H9 (cell line): ENCODE measurements at places on chromosomes 1 and 21.
A peak's percentile ranks its signal among the peaks of the same experiment; 100 is the strongest.

DNA sequence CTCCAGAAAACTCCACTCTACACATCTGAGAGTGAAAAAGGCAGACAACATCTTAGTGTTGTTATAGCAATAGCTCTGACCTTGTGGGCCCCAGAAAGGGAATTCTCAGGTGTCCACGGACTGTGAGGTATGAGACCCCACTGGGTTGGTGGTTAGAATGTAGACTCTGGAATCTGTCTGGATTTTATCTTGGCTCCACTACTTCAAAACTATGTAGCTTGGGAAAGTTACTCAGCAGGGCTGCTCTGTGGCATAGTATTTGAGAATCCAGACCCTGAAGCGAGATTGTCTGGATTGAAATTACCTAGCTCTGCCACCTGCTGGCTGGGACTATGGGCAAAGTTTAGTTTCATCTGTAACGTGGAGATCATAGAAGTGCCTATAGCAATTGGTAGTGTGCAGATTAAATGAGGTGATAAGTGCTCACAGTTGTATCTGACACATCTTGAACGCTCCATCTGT, 25.8 kb downstream of the PRDM2 start:
- no peak for DNase-seq

- peak; percentile 28 for DNase-seq
These were observed 116.0 kb downstream of the TTLL7 start for GRCh38 chr1:83882906-83883305.

- no peak for DNase-seq
These were observed 3.1 kb downstream of the SLC45A3 start for GRCh38 chr1:205677167-205677566.

DNA sequence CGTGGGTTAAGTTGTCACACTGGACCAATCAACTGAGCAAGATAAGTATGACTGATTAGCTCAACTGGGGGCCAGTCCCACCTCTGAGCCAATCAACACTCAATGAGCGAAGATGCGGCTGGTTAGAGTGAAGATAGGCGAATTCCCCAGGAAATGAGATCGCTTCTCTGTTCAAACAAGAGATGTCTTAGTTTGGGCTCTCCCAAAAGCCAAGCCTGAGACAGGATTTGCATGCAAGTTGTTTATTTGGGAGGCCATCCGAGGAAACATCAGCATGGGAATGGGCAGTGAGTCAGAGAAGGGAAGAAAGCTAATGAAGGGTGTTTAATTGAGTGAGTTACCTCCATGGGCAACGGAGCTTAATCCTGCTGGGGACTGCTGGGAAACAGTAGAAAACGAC, 4.9 kb upstream of the GJB5 start:
- DNase-seq: no peak

GRCh38 chr1:62382658-62382955, 54.2 kb upstream of the USP1 start:
- no peak for DNase-seq

GRCh38 chr1:2190491-2190976, 4.0 kb downstream of the FAAP20 start:
- DNase-seq: no peak

DNA sequence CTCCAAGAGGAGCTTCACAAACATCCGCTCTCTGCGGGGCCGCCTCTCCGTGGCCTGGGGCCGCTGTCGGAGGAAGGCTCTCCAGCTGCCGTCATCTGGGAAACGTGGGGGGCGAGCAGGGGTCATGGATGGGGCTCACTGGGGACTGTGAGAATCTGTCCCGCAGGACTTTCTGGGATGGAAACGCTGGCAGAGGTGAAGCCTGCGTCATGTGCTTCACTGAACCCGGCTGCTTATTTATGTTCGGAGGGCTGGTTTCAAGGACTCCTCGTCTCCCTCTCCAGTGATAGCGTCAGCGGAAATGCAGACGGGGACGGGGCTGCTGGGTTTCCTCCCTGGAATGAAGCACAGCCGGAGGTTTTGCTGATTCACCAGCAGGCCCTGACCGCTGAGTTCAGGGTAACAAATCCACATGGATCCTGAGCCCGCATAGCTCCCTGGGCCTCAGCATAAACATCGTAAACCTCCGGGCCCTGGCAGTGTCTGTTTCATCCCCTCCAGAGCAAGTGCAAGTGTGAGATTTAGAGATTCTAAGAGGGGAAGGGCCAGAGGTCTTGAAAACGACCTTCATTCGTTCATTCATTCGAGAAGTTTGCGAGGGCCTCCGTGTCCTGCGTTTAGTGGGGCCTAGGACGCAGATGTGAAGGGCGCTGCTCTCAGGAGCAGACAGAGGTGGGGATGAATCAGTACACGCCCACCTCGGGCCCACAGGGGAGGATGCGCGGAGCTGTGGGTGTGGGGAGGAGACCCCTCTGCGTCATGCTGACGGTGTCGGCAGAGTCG, 7.0 kb upstream of the POFUT2 start:
- DNase-seq: peak; percentile 74

DNA sequence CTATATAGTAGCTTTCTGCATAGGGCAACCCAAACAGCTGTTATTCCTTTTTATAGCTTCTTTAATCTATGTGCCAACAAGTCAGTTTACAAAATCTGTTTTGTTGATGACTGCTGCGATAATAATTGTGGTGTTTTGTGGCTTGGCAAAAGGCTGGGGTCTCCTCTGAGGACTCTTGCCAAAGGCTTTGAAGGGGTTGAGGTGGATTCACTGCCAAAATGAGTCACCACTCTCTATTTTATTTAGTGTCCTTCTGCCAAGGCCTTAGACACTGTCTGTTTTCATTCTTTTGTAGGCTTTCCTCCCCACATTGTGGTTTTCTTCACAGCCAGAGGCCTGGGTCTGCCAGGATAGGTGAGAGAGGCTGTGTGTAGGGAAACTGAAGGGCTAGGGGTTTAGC, 161.8 kb downstream of the NFIA start:
- DNase-seq: no peak

- no peak for DNase-seq
These were observed 28.6 kb upstream of the TXLNA start for GRCh38 chr1:32150847-32151246.

- DNase-seq: peak; percentile 40
These were observed 403 bp upstream of the EPHX4 start for GRCh38 chr1:92029241-92029922.

DNA sequence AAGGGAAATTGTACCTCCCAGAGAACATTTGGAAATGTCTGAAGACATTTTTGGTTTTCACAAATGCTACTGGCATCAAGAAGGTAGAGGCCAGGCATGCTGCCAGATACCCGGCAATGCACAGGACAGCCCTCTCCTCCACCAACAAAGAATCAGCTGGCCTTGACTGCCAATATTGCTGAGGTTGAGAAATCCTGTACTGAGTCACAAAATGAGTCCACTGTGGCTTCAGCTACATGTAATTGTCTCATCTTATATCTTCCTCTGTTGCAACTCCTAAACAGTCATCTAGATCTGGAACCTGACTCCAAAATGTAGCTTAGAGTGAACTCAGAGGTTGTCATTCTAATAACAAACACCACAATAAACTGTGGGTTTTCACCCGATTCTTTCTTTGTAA, 327.5 kb upstream of the POGK start:
- DNase-seq: no peak

- no peak for DNase-seq
These were observed 59.2 kb downstream of the IVNS1ABP start for GRCh38 chr1:185257950-185258208.

GRCh38 chr1:33022650-33023200, 14.0 kb downstream of the AK2 start:
- DNase-seq: no peak

- DNase-seq: no peak
These were observed 12.0 kb upstream of the GPR153 start for GRCh38 chr1:6272868-6273267.

DNA sequence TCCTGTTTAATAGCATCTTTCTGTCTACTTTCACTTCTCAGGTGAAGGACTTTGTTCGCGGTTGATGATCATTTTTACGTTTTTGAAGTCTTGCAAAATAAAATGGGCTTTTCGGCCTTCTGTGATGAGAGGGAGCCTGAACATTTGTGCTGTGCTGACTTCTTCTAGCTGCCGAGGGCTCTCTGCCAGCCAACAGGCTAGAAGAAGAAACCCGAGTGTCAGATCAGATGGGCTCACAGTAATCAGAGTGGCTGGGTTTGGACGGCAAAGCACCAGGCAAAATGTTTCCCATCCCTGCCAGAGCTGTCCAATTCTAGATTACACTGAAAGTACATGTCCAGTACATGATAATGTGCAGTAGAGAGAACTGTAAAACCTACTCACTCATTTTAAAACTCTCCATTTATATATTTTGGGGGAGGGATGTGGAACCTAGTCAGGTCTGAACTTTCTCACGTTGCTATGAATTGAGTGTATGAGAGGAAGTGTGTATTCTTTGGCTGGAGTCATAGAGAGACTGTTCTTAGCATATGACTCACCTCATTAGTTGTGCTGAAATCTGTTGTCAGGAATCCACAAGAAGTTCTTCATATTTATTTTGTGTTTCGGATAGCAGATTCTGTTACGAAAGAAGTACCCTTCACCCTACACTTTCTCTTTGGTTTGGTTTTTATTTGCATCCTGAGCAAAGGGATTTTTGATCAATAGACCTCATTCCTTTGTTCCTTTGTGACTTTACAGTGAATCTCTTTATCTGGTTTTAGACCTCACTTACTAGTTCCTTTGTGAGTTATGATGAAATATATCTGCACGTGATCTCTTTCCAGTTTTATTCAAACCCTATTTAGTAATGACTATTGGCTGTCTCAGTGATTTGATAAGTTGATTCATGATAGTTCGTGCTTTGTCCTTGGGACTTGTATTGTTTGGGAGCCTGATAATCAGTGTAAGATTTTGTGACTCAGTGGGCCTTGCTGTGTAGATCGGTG, 4.8 kb downstream of the ATP1A1 start:
- no peak for DNase-seq

GRCh38 chr1:169110689-169111447, 4.4 kb downstream of the ATP1B1 start:
- no peak for DNase-seq

DNA sequence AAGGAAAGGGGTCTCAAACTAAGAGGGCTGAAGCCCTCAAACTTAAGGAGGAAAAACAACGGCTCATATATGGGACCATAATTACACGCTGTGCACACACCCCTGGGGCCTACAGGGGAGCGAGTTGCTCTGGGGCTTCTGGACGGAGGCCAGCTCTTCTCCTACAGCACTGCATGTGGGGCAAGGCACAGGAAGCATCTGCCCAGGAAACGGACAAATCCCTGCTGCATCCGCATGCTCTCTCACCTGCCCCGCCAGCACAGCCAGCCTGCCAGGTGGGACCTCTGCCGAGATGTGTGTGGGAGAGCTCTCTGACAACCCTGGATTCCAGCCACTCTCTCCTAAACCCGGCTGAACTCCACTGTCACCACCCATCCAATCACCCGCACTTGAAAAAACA, 54.1 kb downstream of the MRPL37 start:
- DNase-seq: no peak

DNA sequence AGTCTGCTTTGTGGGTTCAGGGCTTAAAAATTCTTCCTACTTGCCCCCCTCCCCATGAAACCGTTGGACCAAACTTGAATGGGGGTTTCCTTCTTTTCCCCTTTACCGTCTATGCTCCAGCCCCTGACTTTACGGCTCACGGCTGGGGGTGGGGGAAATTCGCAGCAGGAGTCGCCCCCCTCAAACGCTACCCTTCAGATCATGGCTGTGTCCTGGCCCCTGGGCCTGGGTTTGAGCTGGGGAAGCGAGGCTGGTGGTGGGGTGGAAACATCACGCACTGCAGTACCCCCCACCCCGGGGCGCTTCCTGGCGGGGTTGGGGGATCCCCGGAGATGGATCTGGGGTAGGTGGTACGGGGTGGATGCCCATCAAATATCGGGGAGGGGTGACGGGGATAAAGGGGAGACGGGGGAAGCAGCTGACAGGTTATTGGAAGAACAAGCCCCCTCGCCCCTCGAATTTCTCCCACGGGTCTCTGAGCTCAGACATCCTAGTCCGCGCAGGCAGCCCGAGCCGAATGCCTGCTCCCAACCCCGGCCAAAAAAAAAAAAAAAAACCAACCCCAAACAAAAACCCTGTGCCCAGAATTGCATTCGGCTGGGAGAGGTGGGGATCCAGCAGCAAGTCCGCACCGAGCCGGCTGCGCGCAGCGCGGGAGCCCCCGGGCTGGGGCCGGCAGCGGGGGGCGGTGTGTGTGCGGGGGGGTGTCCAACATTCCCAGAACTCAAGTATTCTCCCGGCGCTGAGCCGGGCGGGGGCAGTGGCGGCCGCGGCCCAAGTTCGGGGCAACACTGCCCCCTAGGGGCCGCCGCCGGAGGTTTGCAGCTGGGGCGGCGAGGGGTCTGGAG, 59.0 kb upstream of the ACOT11 start:
- DNase-seq: peak; percentile 91

DNA sequence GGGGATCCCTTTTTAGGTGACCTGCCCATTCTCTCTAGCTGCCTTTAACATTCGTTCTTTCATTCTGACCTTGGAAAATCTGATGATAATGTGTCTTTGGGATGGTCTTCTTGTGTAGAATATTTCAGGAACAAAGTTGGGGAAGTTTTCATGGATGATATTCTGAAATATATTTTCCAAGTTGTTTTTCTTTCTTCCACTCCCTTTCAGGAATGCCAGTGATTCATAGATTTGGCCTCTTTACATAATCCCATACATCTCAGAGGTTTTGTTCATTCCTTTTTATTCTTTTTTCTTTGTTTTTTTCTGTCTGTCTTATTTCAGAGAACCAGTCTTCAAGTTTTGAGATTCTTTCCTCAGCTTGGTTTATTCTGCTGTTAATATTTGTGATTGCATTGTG, 13.9 kb upstream of the SCMH1 start:
- DNase-seq: no peak

DNA sequence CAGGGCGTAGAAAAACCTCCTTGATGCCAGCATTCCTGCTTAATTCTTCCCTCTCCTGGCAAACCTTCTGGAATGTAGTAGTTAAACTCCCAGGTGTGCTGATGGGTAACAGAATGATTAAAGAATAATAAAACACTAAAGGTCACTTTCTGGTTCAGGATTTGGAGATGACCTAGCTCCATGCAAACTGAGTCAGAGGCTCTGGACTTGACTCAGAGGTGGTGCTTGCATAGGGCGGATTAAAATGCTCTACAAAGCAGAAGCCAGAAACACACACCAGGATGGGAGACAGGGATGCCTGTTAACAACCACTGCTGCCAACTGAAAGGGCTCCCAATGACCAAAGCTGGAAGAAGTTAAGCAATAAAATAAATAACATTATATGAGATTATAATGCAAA, 41.5 kb downstream of the KRTAP19-8 start:
- DNase-seq: no peak

DNA sequence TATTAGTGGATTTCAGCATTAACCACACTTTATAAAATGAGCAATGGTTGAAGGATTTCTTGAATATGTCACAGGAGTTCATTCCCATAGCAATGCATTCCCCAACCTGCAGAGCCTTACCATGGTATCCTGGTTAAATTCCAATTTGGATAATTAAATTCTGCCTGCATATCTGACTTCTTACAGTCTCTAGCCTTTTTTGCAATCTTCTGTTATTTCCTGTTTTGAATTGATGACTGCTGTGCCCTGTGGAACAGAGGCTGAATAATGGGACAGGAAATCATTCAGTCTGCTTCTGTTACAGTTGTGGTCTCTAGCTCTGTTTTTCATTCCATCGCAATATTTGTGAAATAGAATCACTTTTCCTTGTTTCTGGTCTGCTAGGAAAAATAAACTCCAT, 1823.9 kb downstream of the PLA2G4A start:
- no peak for DNase-seq

GRCh38 chr1:9542430-9542829, 3.2 kb downstream of the SLC25A33 start:
- DNase-seq: no peak

- peak; percentile 91 for DNase-seq
These were observed 34.1 kb downstream of the OR2G3 start for GRCh38 chr1:247639381-247639981.
